ENCODE measurements at places on chromosomes 4 and X.

GRCh38 chrX:36974911-36975310, 33.3 kb upstream of the FAM47C start:
- DNase-seq: no peak

DNA sequence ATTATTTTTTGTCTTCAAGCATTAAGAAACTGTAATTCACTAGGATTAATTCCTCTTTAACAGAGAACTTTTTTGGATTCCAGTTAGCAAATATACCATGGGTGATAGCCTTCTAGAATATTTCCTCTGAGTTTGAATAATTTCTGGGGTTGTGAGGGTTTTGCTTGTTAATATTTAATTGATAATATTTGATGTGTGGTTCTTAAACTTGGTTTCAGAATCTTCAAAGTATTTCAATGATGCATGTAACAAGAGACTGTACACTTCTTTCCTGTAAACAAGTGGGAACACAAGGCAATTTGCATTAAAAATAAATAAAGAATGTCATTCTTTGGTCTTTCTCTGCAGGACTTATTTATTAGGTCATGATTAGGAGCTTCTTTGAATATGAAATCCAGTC, 9.5 kb upstream of the C4orf51 start:
- DNase-seq: no peak

DNA sequence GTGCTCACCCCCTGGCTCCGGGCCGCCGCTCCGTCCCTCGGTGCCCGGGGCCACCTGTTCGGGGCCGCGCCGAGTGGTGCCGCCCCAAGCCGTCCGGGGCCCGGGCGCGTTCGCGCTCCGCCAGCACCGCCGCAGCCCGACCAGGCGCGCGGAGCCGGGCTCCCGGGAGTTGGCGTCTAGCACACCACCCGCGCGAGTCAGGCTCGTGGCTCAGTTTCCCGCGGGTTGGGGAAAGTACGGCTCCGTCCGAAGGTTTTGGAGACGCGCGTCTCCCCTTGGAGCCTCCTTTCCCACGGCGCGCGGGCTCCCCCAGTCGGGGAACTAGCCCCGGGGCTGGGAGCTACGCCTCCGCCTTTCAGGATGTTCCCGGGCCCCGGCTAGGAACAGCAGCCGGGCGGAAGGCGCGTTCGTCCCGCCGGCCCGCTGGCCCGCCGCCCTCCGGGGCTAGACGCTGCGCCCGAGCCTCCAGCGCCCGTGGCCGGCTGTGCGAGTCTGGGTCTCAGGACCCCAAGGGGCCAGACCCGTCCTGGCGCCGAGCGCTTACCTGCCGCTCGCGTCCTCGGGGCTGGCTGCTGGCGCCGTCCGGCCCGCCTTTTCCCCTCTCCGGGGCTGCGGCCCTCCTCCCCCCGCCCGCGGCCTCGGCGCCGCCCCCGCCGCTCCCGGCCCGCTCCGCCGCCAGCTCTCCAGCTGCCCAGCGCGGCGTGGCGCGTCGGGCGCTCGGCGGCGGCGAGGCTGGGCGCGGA, at the start of gene ADGRG2:
ADGRG2 (minus strand) TSS at position 571 of the 743 bp plus-strand sequence. CDS start 53,634 bp downstream, outside the sequence.
- DNase-seq: no peak

DNA sequence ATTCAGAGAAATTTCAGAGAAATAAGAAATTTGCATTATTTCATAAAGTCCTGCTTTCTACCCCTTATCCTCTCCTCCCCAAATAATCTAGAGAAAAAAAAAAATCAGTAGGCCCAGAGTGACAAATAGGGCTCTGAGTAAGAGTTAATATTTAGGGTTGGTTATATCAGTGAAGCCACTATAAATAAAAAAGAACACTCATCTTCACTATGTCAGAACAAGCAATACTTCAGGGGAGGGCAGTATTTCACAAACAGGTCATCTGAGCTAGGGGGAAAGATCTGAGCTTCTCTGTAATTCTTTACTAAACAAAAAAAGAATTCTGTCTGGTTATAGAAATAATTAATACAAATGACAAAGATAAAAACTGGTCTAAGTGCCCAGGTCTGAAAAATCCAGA, 39.4 kb downstream of the PDE5A start:
- no peak for DNase-seq

GRCh38 chrX:9961750-9962149, 5.4 kb upstream of the CLDN34 start:
- DNase-seq: no peak

DNA sequence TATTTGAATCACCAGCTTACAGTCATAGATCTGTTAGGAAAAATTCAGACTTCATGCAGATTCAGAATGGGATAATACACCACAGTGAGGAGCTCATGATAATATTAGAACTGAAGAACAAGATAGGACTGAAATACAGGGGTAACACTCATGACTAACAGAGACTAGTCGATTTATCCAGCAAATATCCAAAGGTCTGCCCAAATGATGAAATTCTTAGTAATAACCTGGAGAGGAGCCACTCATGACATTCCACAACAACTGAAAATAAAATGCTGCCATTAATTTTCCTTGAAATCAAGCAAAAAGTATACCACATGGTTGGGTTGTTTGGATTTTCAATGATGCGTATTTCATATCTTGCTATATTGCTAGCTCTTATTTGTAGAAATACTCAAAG, 903.7 kb upstream of the ADGRL3 start:
- DNase-seq: no peak

DNA sequence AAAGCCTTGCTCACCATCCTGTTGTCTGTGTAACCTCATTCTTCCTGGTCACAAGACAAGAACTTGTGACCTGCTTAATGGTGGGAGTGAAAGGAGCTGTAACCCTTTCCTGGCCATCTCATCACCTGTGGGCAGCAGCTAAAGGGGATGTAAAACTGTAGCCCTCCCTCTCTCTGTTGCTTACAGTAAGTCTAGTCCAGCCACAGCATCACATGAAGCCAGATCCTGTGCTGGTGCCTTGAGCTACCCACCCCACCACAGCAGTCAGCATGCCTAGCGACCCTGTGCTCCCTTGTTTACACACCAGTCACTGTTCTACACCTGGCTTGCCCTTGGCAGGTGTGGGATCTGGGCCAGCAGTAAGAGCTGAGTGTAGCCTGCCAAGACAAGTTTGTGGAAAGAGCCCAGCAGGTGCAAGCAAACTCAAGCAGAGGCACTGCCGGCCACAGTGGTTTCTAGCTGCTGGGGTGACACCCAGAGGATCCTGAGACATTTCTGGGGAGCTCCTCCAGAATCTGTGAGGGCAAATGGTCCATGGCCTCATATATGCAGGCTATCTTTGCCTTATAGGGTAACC, 41.0 kb downstream of the UGT2B28 start:
- no peak for DNase-seq

GRCh38 chr4:38946919-38947318, 79.3 kb downstream of the FAM114A1 start:
- no peak for DNase-seq

GRCh38 chrX:69321789-69322188, 156.5 kb upstream of the PJA1 start:
- DNase-seq: no peak

GRCh38 chr4:89249716-89250361, 57.8 kb downstream of the GPRIN3 start:
- DNase-seq: no peak

GRCh38 chrX:14843666-14844065, 29.2 kb downstream of the FANCB start:
- DNase-seq: no peak

- DNase-seq: peak; percentile 86
Measured at GRCh38 chr4:7803992-7804755, 135.5 kb downstream of the AFAP1 start.

DNA sequence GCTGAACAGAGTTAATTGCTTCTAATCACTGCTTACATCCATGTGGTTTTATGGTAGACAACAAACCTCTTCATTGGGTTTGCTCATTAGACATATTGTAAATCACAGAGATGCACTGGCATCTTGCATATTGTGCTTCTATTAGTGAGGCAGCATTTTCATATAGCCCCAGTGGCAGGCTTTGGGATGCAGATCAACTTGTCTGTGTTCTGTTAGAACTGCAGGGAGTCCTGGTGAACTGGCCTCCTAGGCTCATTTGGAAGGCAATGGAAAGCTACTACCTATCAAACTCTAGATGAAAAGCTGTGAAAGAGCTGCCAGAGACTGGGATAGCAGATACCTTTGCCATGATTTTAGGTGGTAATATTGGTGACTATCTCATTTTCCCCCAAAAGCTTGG, 108.8 kb downstream of the NAA11 start:
- no peak for DNase-seq

DNA sequence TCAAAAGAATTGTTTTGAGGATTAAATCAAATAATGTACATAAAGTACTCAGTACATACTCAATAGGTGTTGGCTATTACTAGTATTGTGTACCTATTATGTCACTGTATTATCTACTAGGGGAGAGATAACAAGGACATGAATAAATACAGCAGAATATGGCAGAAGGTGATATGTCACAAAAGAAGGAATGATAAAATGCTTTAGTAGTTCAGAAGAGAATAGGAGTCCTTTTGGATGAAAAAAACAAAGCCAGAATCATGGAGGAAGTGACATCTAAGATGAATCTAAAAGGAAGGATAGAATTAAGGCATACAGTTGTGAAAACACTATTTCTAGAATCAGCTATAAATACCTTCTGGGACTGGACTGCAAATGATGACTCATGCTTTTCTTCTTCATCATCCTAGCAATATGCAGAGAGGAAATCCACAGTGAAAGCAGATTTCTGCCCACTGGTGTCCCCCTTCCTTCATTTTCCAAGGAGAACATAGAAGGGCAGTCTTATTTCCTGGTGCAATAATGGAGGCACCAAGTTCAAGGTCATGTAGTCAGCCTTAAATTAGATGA, 98.7 kb downstream of the GLUD2 start:
- no peak for DNase-seq

- no peak for DNase-seq
Measured at GRCh38 chr4:48570646-48571220, 80.7 kb downstream of the ZAR1 start.
